ENCODE measurements at places on chromosomes 12 and 14.

- DNase-seq = no peak
Measured at GRCh38 chr12:19095756-19096480, 33.6 kb upstream of the PLEKHA5 start.

GRCh38 chr12:118377021-118377883, 897 bp downstream of the SUDS3 start:
- no peak for DNase-seq

- DNase-seq = no peak
Measured at GRCh38 chr12:22334410-22335100, at the start of gene ST8SIA1. Gene ST8SIA1, minus strand, starts transcription at chr12:22334707. Its CDS starts 475 bp downstream, at chr12:22334232.

- DNase-seq = no peak
Measured at GRCh38 chr12:47268501-47269454, 189.0 kb upstream of the AMIGO2 start.

GRCh38 chr14:103279142-103280025, 54.7 kb upstream of the EIF5 start:
- DNase-seq = no peak

GRCh38 chr12:103493199-103493598, 2.6 kb downstream of the C12orf42 start:
- no peak for DNase-seq

GRCh38 chr14:76465664-76466063, 89.7 kb downstream of the ESRRB start:
- DNase-seq = no peak

- no peak for DNase-seq
Measured at GRCh38 chr14:101556131-101556530, 5.2 kb upstream of the DIO3 start.

DNA sequence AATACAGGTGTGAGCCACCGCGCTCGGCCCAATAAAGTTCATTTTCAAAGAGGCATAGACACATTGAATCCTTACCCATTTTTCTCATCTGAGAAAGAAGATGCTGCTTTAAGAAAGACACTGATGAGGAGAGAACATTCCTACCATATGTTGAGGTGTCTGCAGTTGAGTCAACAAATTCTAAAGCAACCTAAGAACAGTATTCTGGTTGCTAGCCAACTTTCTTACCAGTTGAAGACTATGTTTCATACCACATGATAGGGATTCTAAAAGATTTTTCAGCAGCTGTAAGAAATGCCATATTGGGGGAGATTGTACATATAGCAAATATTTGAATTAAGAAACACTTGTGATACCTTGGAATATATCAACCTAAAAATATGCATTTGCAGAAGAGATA, 160.1 kb downstream of the SRGAP1 start:
- no peak for DNase-seq

- no peak for DNase-seq
Measured at GRCh38 chr12:124423761-124424515, 129.0 kb downstream of the RFLNA start.

GRCh38 chr12:14619741-14620501, 52.2 kb upstream of the PLBD1 start:
- DNase-seq = no peak

- no peak for DNase-seq
Measured at GRCh38 chr12:71222436-71222835, 64.6 kb upstream of the TSPAN8 start.

GRCh38 chr14:104392396-104393198, 187.0 kb upstream of the C14orf180 start:
- DNase-seq = no peak

- no peak for DNase-seq
Measured at GRCh38 chr12:70619471-70620152, 17.6 kb downstream of the PTPRB start.

GRCh38 chr14:20436363-20436755, 393 bp upstream of the KLHL33 start:
- DNase-seq = no peak

- DNase-seq = no peak
Measured at GRCh38 chr12:10304161-10304574, 3.5 kb upstream of the KLRD1 start.

DNA sequence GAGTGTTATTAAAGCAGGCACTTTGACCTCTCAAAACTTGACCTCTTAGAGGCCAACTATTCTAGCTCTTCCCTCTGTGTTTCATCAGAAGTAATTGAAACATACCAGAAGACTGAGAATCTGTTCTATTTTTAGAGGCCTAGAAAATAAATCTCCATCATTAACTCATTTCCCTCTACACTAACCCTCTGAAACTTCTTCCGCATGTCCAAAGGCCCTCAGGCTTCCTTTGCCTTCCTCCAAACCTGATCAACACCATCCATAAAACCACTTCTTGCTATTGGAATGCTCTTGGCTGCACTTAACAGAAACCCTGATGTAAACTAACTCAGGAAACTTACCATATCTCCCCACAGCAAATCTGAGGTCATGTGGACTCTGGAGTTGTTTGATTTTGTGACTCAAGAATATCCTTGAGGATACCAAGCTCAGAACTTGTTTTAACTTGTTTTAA, 196.4 kb downstream of the RPAP3 start:
- DNase-seq = no peak

DNA sequence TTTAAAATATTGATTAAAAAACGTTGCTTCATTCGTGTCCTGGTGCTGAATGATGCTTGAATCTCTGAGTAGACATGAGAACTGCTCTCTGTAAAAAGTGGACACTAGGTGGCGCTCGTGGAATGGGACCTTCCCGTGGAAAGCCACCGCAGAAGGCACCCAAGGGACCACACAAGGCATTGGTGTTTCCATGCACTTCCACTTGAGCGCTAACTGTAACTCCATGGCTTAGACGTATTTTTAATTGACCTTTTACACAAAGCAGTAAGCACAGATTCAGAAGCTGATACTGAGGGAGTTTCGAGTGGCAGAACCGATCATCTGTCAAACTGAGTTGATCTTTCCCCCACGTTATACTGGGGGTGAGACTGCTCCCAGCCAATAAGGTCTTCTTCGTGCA, 135.3 kb downstream of the PRKCH start:
- DNase-seq = peak; percentile 55

GRCh38 chr12:76920172-76921099, 41.6 kb upstream of the CSRP2 start:
- DNase-seq = no peak

DNA sequence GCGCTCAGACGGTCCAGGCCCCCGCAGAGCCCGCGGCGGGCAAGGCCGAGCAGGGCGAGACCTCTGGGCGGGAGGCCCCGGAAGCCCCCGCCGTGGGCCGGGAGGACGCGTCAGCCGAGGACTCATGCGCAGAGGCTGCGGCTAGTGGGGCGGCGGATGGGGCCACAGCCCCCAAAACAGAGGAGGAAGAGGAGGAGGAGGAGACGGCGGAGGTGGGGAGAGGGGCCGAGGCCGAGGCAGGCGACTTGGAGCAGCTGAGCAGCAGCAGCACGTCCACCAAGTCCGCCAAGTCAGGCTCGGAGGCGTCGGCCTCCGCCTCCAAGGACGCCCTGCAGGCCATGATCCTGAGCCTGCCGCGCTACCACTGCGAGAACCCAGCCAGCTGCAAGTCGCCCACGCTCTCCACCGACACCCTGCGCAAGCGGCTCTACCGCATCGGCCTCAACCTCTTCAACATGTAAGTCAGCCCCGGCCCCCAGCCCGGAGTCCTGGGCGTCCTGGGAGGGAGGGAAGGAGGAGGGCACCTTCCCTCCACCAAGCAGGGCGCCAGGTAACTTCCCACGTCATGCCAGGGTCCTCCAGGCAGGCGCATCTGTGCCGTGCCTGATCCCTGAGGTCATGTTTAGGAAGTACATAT, 72.4 kb downstream of the IQSEC3 start:
- DNase-seq = no peak

- DNase-seq = peak; percentile 60
Measured at GRCh38 chr14:22319526-22320361, 269.3 kb downstream of the DAD1 start.

DNA sequence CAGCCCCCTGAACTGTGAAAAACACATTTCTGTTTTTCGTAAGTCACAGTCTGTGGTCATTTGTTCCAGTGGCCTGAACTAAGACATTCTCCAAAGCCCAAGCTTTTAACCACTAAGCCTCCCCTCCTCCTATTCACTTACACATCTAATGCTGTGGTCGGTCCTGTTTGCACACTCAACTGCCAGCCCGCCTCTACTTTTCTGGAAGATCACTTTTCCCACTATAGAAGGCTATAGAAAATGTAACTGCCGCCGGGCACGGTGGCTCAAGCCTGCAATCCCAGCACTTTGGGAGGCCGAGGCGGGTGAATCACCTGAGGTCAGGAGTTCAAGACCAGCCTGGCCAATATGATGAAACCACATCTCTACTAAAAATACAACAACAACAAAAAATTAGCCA, 524.7 kb upstream of the TMEM132C start:
- DNase-seq = no peak

Measured in SW 1271 (cell line).